ENCODE measurements at places on chromosomes 12 and 14.
A peak's percentile ranks its signal among the peaks of the same experiment; 100 is the strongest.

DNA sequence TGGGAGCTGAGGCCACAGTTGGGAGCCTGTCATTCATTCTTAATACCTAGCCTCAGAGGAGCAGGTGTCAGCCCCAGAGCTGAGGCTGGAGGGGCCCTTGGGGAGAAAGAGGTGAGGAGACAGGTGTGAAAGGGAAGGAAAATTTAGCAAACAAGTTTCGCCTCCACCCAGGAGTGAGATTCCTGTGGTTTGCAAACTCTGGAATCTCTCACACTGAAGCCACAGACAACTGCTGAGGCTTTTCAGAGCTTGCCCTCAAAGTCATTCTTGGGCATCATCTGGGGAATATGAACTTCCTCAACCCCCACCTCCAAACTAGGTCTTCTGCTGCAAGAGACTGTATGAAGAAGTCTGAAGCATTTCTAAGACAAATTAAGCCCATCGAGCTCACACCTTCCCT lies 589.5 kb upstream of the TBX3 start:
- DNase-seq, result no peak

GRCh38 chr12:27552886-27553560 lies 29.0 kb downstream of the PPFIBP1 start:
- no peak for DNase-seq

- no peak for DNase-seq
Observed at GRCh38 chr12:75711271-75711670, 199.9 kb upstream of the KRR1 start.

GRCh38 chr14:74735125-74735524 lies 22.2 kb downstream of the FCF1 start:
- DNase-seq, result no peak

DNA sequence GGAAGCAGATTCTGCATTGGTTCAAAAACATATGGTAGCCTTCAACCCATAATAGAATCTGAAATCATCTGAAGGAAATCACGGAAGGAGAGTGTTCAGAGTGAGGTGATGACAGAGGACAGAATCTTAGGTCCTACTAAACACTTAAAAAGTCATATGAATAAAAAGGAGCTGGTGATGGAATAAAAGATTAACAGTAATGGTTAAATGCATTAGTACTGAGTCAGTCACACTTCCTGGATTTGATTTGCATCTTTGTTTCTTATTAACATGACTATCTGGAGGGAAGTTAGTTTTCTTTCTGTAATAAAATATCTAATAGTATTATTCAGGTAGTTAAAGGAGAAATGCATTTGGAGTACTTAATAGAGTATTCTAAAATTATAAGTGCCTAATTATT lies 296.3 kb upstream of the ATXN7L3B start:
- no peak for DNase-seq

- no peak for DNase-seq
Observed at GRCh38 chr14:57501039-57501557, 7.4 kb upstream of the CCDC198 start.

GRCh38 chr14:54058505-54058904 lies 101.9 kb upstream of the BMP4 start:
- no peak for DNase-seq

- no peak for DNase-seq
Observed at GRCh38 chr14:95675486-95675885, 10.7 kb upstream of the TCL1B start.

DNA sequence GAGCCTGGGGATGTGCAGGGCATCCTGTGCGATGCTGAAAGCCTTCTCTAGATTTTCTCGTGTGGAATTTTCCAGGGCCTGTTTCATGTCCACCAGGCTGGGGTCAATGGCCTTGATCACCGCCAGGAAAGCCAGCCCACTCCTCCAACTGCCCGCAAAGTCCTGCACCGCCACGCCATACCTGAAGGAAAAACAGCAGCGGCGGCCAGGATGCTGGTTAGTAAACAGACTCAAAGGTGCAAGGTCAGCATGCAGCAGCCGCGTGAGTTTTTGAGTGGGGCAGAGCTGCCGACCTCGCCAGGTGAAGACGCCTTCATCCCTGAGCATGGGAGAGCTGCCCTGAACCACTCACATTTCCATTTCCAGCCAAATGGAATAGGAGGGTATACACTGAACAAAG lies 53.4 kb upstream of the DICER1 start:
- DNase-seq, result no peak

- no peak for DNase-seq
Observed at GRCh38 chr14:92670160-92670559, 78.3 kb downstream of the LGMN start.

GRCh38 chr14:70809225-70810219 lies at the start of gene MAP3K9:
TSS of gene MAP3K9 (minus strand) at chr14:70809513. CDS start at chr14:70809171, 342 bp downstream.
- DNase-seq, result peak; percentile 92

DNA sequence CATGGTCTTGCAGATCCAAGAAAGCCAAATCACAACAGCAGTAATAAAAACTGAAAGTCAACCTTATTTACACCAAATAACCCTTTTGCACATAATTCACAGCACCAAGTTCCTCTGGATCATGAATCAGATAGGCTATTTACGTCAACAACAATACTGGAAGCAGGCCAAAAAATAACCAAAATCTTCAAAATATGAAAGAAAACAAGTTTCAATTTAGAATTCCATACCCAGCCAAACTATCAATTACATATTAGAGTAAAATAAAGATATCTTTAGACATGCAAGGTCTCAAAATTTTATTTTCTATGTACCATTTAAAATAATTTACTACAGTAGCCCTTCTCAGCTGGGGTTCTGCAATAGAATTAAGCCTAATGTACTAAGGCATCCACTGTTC lies 76.7 kb upstream of the BBS10 start:
- no peak for DNase-seq

GRCh38 chr12:15599266-15600037 lies 189.7 kb downstream of the EPS8 start:
- no peak for DNase-seq

GRCh38 chr14:23577004-23577681 lies 1.4 kb downstream of the JPH4 start:
- DNase-seq, result no peak

- DNase-seq, result no peak
Observed at GRCh38 chr12:129190827-129191226, 337.5 kb downstream of the GLT1D1 start.

DNA sequence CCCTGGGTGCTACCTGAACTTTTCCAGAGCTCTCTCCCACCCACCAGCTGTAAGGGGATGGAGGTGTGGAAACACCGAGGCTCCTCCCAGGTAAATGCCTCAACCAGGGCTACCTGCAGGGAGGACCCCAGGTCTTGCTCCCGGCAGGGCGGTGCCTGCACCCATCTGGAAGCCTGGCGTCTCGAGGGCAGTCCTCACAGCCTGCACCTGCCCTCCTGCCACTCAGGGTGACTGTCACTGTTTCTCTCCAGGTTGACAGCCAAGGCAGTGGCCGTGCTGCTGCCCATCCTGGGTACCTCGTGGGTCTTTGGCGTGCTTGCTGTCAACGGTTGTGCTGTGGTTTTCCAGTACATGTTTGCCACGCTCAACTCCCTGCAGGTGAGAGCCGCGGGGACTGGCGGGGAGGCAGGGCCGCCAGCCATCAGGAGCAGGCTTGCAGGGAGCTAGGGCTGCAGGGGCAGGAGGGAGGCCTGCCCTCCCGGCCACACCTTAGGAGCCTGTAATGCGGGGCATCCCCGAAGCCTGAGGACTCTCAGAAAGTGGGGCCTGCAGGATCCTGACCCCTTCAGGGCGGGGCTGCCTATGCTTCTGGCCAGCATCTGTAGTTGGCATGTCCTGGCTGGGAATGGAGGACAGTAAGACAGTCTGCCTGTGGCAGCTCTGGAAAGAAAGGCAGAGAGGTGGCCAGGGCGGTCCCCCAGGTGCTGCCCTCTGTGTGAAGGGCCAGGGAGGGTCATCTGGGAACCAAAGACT lies 182.3 kb downstream of the ADGRD1 start:
- DNase-seq, result no peak

- no peak for DNase-seq
Observed at GRCh38 chr12:24997970-24998582, 49.2 kb upstream of the BCAT1 start.

DNA sequence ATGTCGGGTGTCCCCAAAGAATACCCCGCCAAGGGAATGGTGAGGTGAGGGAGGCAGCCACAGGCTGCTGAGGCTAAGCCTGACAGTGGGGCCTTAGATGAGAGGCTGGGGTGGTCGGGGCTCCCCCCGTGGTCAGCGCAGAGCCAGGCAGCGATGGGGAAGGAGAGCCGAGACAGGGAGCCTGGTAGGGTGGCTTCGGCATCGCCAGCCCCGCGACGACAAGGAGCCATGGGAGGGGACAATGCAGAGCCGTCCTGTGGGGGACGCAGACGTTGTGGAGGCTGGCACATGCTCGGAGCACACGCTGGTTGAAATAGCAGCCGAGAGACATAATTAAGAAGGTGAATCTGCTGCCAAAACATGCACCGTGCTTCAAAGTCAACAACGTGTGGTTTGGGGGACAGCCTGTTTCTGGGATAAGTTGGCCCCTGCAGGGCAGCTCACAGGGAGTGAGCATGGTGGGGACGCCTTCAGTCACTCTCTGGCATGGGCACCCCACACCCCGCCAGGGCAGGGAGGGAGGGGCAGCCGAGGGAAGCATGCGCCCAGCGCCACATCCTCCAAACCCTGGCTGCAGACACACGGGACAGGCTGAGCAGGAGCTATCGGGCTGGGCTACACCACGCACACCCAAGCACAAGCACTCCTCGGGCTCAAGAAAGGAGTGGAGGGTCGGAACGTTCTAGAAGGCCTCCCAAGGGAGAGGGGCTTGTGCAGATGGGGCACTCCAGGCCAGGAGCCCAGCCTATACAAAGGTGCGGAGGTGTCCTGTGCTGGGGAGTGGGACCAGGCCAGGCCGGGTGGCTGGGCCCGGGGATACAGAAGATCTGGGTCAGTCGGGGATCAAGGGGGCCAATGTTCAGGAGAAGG lies 66.6 kb upstream of the C14orf180 start:
- no peak for DNase-seq

GRCh38 chr12:22234561-22234960 lies 99.9 kb downstream of the ST8SIA1 start:
- DNase-seq, result no peak

DNA sequence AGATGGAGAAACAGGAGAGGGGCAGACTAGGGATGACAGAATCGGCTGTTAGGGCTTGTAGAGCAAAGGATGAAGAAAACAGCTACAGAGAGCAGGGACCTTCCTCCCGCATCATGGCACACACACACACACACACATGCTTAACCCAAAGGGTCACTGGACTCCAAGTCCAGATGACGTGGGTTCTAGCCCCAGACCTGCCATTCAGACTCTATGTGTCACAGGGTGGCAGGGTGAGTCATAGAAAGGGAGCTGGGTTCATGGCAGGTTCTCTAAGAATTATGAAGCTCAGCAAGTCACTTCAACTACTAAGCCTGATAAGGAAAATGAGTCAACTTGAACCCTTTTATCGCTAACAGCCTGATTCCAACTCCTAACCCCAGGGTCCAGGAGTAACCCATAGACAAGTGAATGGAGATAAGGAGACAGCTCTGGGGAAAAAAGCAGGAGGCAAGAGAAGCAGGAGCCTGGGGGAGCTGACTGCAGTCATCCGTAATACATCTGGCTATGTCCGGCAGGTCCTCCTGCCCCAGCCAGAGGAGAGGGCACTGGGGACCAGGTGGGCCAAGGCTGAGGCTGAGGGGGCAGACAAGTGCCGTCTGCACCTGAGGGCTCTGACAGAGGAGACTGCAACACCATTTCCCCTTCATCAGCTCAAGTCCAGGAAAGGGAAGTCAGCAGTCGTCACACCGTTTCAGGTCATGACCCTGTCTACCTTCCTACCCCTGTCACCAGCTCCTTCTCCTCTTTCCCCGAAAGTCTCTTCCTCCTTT lies 3.6 kb upstream of the TNFRSF1A start:
- peak; percentile 71 for DNase-seq

DNA sequence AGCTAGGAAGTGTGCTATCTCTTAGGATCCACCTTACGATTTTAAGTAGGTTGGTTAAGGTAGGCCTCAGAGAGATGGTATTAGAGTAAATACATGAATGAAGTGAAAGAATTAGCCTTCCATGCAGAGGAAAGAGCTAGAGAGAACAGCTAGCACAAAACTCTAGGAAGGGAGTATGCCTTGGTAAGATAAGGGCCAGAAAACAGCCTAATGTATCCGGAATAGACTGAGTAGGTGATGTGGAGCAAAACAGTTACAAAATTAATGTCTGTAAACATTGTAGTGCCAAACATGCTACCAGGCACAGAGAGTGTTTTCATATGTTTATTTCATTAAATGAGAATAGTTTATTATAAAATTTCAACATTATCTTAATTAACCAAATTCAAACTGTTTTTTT lies 315.1 kb downstream of the SOX5 start:
- no peak for DNase-seq

GRCh38 chr14:38405851-38406635 lies 150.2 kb upstream of the CLEC14A start:
- no peak for DNase-seq

GRCh38 chr14:93112891-93113677 lies 2.6 kb downstream of the ITPK1 start:
- DNase-seq, result peak; percentile 82

DNA sequence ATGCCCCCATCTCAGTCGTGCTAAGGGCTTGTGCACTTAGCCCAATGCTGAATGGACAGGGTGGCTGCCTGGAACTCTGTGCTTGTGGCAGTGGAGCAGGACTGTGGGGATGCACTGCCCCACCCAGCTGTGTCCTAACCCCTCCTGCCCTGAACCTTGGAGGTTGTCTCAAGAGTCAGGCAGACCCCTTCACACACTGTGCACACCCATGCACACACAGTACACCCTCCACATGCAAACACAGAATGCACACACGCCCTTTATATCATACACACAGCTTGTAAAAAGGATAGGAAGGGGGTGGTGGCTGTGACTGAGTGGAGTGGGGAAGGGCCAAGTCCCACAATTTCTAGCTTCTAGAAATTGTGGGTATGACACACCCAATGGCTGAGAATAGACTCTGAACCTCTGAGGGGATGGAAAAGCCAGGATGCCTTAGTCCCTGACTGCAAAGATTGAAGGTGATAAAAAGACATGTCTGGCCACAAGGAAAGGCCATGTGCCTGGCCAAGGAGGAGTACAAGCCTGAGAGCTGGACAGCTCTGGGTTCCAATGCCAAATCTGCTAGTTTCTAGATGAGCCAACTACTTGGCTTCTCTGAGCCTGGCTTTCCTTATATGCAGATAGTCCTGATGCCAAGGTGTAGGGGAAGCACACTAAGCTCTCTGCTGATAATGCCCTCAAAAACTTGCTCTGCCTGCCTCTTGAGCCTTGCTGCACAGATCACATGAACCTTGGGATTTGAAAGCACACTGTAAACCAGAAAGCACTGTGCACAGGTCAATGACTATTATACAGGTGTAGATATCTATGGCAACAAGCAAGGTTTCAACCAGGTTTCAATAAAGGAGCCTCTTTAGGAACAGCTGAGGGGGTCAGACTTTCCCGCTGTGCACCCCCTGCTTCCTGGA lies 8.4 kb downstream of the KRT8 start:
- no peak for DNase-seq

Data from activated T-cell treated with anti-CD3 and anti-CD28 coated beads, Interleukin-2, amount 50 U/mL, for 72 hours (primary cell).